ENCODE measurements at places on chromosomes 1 and 21.

DNA sequence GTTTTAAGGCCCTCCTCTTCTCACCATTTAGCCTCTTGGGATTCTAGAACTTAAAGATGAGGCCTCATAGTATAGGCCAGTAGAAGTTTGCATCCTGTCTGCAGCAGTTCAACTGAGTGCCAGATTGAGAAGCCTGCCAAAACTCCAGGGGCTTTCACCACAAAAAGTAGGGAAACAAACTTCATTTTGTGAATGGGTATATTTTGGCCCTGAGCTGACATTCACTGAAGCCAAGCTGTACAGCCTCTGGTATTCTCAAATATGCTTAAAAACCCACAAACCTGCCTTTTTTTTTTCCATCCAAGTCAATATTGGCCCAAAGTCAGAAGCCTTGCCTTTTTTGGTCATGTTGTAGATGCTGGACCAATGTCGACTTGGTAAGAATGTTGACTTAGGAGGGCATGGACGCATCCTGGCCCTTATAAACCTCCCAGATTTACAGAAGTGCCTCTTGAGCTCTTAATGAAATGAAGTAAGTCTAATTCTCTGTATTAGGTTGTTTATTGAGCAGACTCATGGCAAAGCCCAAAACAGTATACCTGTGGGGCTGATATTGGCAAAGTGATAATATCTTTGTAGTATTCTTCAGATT lies 337.5 kb downstream of the CHRM3 start:
- DNase-seq = no peak

GRCh38 chr1:82445827-82446226 lies 645.1 kb downstream of the ADGRL2 start:
- no peak for DNase-seq

- DNase-seq = no peak
Measured at GRCh38 chr1:219940707-219941106, 12.3 kb upstream of the SLC30A10 start.

GRCh38 chr1:201570886-201571624 lies 32.1 kb downstream of the NAV1 start:
- DNase-seq = no peak

GRCh38 chr1:226108935-226109828 lies 46.7 kb downstream of the H3-3A start:
- DNase-seq = no peak

Measured in T-helper 17 cell (primary cell).